Lower leg skin (tissue), 4 donors: ENCODE measurements at places on chromosomes 4 and X. TPM values are rescaled to one million over a fixed set of nuclear protein-coding genes. Genes with fewer than 3 reads are reported as not detected.

Gene LDB2
- 5.4 TPM for total RNA-seq

Gene STPG2
- 0.84 TPM for total RNA-seq

Gene APBB2
- total RNA-seq = 24.0 TPM

DNA sequence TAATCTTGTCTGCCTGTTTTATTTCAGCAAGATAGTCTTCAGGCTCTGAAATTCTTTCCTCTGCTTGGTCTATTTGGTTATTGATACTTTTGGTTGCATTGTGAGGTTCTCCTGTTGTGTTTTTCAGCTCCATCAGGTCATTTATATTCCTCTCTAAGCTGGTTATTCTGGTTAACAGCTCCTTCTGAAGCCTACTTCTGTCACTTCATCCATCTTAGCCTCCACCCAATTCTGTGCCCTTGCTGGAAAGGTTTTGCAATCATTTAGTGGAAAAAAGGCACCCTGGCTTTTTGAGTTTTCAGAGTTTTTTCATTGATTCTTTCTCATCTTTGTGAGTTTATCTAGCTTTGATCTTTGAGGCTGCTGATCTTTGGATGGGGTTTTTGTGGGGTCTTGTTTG, 647.7 kb downstream of the SPRY1 start:
- no peak for DNase-seq

DNA sequence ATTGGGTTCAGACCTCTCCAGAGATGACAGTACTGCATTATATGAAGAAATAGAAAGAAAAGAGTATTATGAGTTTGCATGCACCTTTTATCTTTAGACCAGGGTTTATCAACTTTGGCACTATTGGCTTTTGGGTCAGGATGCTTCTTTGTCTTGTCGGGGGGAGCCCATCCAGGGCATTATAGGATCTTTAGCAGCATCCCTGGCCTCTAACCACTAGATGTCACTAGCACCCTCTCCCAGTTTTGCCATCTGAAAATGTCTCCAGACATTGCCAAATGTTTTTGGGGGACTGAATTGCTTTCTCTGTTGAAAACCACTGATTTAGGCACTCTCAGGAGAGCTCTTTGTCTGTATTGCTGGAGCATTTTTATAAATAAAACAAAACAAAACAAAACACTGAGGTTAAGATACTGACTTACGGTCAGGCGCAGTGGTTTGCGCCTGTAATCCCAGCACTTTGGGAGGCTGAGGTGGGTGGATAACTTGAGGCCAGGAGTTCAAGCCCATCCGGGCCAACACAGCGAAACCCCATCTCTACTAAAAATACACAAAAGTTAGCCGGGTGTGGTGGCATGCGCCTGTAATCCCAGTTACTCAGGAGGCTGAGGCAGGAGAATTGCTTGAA, 23.6 kb downstream of the CA5B start:
- no peak for DNase-seq
